ENCODE measurements at places on chromosomes 7 and 10.

DNA sequence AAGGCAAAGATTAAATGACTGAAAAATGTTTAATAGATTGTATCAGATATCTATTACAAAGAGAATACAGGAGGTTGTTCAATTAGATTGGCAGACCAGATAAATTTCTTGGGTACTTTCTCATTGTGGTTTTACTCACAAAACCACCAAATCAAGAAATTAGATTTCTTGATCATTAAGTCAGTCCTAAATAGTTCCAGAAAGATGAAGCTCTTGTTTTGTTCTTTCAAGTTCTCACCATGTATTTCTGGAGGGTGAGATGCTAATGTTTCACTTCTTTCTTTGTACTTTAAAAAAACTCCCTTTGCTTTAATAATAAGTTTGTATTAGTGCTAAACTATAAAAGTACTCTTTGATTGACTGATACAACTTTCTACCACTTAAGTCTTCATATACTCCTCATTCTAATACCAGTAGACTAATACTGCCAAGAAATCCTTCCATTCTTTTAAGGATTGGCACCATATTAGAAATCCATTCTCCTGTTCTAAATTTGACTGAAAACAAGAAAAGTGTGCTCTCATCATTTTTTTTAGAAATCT is 69.4 kb downstream of the RNF133 start:
- no peak for DNase-seq

- no peak for DNase-seq
Measured at GRCh38 chr7:114924038-114924712, 2.3 kb downstream of the MDFIC start.

DNA sequence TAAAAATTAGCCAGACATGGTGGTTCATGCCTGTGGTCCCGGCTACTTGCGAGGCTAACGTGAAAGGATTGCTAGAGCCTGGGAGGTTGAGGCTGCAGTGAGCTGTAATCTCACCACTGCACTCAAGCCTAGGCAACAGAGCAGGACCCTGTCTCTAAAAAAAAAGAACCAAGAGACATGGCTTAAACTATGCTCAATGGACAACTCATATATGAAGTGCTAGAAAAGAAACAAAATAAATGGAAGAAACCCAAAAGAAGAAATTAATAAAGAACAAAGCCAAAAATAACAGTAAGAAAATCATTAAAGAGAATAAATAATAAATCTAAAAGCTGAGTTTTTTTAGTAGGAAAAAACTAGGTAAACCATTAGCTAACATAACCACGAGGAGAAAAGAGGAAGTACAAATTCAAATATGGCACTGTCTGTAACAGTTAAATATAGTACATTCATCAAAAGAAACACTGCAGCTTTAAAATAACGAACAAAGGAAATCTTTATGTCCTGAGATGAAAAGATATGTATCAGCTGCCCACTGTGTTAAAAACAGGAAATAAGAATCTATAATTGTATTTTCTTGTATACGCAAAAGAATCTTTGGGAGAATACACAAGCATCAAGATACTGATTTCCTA is 48.7 kb downstream of the UPF2 start:
- no peak for DNase-seq

DNA sequence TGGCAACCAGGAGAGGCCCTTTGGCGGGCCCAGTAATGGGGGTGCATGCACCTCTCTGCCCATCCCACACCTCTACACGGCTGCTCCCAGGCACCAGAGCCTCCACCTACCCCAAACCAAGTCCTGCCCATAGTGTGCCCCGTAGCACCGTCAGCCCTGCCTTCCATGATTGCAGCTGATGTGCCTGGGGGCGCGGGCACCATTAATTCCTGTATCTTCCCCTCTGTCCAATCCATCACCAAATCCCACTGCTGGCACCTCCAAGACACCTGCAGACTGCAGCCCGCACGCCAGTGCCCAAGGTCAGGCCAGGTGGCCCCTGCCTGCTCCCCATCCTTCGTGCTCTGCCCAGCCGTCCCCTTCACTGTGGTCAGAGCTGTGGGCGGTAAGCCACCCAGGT is 533.0 kb downstream of the PTPRN2 start:
- no peak for DNase-seq

- no peak for DNase-seq
Measured at GRCh38 chr7:68573271-68574005, 1024.8 kb upstream of the AUTS2 start.

DNA sequence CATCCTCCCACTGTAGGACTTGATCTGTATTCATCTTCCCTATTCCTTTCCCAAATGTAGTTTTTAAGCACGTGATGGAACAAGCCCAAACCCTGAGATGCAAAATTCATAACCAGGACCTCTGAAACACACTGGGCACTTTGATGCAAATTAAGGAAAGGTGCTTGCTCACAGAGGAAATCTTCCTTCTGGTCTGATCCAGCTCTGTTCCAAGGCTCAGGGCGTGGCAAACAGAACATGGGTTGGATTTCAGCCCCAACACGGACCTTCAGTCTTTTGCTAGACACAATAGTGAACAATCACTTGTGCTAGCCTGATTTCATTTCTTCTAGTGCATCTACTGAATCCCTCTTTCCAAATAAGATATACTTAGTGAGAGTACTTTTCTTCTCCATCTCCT is 27.9 kb downstream of the PON3 start:
- no peak for DNase-seq

DNA sequence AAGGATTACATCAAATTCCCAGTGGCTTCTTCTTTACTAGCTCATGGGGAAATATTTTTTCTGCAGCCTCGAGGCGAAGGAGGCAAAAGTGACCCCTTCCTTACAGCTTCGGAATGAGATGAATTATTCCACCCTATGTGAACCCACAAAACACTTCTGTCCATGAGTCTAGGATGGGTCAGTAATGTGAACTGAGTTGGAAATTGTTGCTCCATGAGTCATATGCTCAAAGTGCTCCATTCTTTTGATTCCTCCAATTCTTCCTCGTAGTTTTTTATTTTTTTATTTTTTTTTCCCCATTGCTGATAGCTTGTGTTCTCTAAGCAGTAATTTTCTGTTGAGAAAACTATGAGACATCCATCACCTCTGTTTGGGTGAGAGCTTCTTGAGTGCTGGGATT is 31.7 kb upstream of the FAM204A start:
- no peak for DNase-seq

GRCh38 chr7:101436857-101437576 is 74.3 kb downstream of the COL26A1 start:
- DNase-seq: no peak

GRCh38 chr10:120426306-120426705 is 30.7 kb upstream of the PLPP4 start:
- DNase-seq: no peak

DNA sequence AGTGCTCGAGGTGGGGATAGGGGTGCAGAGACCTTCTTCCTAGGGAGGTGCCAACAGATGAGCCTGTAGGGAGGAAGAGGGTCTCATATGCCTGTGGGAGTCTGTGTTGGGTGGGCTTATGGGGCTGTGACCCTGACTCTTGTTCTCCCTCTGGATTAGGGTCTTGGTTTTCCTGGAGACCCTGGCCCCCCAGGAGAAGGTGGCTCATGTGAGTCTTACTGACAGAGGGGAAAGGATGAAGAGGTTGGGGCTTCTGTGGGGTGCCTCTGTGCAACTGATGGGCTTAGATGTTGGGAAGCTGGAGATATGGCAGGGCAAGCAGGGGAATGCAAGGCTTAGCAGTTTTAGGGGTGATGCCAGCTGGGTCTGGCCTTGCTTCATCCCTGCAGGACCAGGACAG is 20.2 kb upstream of the VOPP1 start:
- DNase-seq: no peak

- DNase-seq: no peak
Measured at GRCh38 chr10:109591601-109592000, 331.7 kb downstream of the XPNPEP1 start.

GRCh38 chr10:102367441-102367840 is 28.1 kb upstream of the NFKB2 start:
- no peak for DNase-seq

DNA sequence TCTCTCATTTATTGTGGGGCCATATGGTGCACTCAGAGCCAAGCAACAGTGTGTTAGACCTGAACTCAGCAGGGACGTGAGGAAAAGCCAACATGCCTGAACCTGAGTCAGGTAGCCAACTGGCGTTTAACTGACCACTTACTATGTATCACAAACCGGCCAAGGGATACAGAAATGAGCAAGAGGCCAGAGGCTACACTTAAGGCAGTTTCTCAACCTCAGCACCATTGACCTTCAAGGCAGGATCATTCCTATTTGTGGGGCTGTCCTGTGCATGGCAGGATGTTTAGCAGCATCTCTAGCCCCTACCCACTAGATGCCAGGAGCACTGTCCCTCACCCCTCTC is 103.5 kb upstream of the NANOS1 start:
- DNase-seq: no peak

- DNase-seq: no peak
Measured at GRCh38 chr10:24311888-24312287, 103.0 kb downstream of the KIAA1217 start.

DNA sequence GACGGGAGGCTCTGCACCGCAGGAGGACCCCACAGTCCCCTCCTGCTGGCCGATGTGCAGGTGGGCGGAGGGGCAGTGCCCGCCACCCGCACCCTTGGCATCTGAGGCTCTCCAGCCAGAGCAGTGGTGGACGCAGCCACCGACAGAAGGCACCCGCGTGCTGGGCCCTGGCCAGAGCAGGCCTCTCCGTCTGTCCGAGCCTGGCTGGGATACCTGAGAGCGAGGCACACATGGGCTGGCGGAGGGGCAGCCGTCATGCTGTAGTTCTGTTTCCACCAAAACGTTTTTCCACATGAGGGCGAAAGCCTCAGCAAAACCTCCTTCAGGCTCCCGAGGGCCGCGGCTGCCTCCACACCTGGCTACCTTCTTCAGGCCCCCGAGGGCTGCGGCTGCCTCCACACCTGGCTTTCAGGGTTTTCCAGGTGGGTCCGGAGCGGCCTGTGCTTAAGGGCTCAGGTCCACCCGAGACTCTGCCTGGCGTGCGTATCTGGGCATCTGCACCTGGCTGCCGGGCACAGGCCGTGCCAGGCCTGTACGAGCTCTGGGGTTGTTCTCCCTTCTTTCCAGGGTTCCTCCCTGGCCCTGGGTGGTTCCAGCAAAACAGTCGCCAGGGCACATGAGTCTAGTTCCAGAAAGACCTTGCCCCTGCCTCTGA is 115.5 kb downstream of the INPP5A start:
- DNase-seq: no peak

DNA sequence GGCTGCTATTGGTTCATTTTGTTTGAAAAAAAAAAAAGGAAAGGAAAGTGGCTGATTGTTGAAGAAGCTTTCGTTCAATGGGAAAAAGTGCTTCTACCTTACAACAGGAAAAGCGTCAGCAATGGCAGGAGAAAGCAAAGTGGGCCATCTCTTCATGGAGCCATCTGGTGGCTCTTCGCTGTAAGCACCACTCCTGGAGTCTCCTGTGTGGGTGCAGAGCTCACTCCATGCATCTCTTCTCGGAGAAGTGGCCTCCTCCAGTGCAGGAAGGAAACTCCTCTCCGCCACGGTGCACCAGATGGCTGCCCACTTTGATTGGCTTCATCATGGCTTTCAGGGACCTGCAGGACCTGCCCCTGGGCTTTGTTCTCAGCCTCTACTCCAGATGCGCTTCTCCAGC is 250.9 kb downstream of the PTEN start:
- no peak for DNase-seq

GRCh38 chr7:27071622-27072390 is 24.0 kb downstream of the HOXA1 start:
- DNase-seq: no peak

- DNase-seq: no peak
Measured at GRCh38 chr7:4299431-4299830, 382.7 kb upstream of the FOXK1 start.

- no peak for DNase-seq
Measured at GRCh38 chr7:23207021-23207420, 25.2 kb downstream of the NUP42 start.

GRCh38 chr7:116810267-116811116 is 51.9 kb upstream of the CAPZA2 start:
- DNase-seq: no peak

- no peak for DNase-seq
Measured at GRCh38 chr7:30904561-30904960, 7.1 kb upstream of the AQP1 start.

DNA sequence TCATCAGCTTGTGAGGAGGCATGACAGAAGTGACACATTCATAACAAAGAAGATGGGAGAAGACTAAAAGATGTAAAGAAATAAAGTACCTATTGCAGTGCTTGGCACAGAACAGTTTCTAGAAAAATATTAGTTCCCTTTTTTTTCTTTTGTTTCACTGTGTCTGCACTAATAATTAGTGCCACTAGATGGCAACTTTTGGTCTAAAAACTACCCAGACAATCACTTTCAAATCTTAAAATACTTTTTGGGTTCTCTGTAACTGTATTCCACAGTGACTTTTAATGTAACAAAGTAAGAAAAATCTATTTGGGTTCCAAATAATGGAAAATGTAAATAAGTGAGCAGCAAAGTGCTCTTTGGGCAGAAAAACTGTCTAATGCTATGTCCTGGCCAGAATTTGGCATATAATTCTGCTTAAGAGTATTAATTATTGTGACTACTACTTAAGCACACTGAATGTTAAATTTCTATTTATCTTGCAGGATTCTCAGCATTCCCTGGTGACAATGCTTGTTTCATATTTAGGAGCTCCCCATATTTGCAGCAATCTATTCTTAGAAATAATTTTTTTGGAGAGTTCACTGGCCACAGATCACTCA is 134.8 kb upstream of the KIF5B start:
- no peak for DNase-seq

DNA sequence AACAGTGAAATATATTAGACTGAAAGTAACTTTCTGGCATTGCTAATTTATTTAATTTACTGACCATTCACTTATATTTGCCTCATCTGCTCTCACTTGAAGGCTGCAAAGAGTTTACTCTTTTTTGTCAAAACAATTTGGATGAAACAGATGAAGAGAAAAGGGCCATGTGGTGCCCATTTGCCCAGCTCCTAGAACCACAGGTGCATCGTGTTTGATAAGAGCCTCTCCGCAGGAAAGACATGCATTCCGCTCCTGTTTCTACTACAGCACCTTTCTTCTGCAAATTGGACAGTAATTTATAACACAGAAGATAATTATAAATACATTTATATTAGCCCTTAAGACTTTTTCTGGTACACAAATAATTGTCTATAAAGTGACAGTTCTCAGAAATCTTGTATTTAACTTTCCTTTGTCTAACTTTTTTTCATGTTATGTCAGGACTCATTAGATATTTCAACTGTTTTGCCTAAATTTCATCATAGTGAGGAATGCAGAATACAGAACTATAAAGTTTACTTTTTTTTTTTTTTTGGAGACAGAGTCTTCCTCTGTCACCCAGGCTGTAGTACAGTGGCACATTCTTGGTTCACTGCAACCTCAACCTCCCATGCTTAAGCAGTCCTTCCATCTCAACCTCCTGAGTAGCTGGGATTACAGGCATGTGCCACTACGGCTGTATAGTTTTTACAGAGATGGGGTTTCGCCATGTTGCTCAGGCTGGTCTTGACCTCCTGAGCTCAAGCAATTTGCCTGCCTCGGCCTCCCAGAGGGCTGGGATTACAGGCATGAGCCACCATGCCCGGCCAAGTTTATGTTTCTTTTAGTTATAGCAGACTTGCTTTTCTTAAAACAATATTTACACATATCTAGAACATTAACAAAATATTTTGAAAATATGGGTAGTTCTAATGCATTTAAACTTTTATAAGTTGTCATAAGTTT is 869 bp downstream of the LAMB4 start:
- DNase-seq: no peak

- no peak for DNase-seq
Measured at GRCh38 chr10:6115411-6115810, 26.6 kb downstream of the RBM17 start.
